AML-193 (cell line): ENCODE measurements at places on chromosomes 13 and 19.

DNA sequence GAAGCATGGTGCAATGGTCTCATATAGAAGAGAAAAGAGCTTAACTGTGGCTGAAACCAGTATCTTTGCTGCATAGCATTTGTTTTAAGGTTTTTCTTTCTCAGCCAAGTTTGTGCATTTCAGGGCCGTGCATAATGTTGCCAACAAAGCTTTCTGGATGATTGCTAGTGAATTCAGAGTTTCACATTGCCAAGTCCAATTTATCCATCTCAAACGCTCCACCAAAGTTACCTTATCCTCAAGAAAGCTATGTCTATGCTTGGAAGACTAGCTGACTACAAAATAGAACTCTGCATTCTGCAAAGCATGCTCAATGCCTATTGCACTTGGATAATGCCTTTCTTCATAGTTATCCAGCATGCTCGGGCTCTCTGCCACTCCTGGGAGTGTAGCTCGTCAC lies 535.8 kb upstream of the SGCG start:
- no peak for DNase-seq

DNA sequence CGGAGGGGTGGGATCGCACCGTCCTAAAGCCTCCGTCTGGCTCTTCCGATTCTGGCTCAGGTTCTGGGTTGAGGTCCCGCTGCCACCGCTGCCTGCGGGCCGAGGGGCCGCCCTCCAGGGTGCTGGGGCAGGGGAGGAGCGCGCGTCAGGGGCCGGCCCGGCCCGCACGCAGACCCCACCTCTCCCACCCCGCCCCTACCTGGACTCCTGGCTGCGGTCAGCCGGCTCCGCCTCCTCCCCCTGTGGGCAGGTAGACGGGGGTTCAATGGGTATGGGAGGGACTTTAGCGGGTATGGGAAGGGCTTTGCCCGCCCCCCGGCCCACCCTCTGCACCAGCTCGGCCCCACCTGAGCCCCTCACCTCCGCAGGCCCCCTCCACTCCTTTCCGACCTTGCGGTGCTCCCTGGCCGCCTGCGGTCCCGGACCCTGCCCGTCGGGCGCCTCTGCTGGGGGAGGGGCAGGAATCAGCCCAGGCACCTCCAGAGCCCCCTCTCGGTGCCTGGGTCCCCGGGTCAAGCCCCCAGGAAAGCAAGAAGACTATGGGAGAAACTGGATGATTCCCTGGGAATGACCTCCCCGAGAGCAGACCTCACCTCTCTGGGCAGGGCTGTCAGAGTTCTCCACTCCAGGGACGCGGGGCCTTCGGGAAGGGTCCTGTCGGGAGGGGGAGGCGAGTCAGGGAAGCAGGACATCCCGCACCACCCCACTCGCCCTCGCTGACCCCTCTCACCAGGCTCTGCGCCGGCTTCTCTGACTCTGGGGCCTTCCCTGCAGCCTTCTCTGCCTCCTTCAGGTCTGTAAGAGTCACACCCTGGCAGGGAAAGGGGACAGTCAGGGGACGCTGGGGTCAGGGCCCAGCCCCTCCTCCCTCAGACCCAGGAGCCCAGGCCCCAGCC lies 17.0 kb downstream of the EPS8L1 start:
- no peak for DNase-seq

GRCh38 chr13:90751026-90751425 lies 596.5 kb upstream of the MIR17HG start:
- DNase-seq: no peak

GRCh38 chr19:29491995-29492577 lies 33.7 kb upstream of the VSTM2B start:
- DNase-seq: no peak

- no peak for DNase-seq
Measured at GRCh38 chr13:37039896-37040295, 19.6 kb downstream of the SUPT20H start.

DNA sequence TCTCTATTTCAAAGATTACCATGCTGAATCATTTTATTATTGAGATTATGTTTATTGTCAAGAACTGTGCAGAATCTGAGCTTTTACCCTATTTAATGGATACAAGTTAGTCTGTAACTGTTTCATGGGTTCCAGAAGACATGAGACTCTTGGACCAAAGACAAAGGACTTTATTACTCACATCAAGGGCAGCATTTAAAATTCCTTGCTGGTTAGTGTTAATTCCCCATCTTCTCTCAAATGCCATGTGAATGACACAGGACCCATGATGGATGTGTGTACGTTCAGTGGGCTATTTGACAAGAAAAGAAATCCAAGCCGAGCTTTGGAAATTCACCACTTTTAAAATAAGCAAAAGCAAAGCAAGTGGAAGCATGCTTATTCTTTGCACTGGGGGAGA lies 139.9 kb downstream of the PCDH20 start:
- no peak for DNase-seq

DNA sequence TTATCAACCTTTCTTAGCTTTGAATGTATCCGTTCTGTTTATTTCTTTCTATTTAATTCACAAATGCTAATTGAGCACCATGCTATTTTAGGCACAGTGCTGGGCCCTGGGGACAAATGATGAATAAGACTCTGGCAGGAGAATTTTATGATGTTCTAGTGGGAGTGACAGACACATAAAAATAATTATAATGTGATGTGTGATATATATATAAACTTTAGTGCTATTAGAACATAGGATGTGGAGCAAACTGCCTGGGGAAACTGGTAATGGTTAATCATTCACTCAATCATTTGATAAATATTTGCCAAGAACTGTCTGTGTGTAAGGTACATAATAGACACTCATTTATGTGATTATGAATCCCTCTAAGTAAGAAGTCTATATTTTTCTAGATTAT lies 50.7 kb upstream of the FRY start:
- no peak for DNase-seq

DNA sequence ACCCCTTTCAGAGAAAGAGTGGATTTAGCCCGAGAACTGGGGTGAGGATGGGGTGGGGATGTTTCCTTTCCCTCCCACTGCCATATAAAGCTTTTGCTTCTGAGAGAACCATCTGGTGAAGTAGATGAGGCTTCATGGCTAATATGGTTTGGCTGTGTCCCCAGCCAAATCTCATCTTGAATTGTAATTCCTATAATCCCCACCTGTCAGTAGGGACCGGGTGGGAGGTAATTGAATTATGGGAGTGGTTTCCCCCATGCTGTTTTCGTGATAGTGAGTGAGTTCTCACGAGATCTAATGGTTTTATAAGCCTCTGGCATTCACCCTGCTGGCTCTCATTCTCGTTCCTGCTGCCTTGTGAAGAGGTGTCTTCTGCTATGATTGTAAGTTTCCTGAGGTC lies 270.9 kb downstream of the LMO7 start:
- DNase-seq: no peak

DNA sequence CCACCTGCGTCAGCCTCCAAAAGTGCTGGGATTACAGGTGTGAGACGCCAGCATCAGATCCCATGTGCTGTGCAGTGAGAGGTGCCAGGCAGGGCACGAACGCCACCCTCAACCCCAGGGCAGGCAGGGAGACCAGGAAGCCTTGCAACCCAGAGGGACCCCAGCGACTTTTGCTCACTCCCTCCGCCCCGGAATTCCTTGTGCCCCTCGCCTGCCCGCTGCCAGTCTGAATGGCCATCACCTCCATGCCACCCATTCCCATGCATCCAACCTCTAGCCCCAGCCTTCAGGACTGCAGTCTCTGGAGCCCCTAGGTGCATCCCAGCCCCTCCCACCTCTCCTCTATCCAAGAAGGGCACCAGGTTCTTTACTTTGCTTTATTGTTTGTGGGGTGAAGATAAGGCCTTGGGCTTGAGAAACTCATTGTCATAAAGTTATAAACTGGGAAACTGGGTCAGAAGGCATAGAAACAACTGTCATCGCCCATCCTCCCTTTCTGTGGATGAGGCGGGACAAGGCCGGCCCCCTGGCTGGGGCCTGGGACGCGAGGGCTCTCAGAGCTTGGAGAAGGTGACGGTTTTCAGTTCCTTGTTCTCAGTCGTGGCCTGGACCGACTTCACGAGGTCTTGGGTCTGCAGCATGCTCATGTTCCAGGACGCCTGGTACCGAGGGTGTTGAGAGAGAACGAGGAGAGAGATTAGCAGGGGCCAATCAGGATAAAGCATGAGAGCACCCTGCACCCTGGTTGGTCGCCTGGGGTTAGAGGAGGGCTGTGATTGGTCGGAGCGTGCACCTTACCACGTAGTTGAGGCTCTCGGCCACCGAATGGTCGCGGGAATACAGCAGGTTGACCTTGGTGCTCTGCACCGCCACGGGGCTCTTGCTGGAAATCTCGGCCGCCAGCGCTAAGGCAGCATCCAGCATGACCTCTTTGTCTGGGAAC lies 2.6 kb upstream of the LGALS4 start:
- DNase-seq: no peak

GRCh38 chr19:32367063-32367462 lies 21.7 kb downstream of the ZNF507 start:
- no peak for DNase-seq

GRCh38 chr13:32676242-32676641 lies 90.0 kb downstream of the PDS5B start:
- DNase-seq: no peak

DNA sequence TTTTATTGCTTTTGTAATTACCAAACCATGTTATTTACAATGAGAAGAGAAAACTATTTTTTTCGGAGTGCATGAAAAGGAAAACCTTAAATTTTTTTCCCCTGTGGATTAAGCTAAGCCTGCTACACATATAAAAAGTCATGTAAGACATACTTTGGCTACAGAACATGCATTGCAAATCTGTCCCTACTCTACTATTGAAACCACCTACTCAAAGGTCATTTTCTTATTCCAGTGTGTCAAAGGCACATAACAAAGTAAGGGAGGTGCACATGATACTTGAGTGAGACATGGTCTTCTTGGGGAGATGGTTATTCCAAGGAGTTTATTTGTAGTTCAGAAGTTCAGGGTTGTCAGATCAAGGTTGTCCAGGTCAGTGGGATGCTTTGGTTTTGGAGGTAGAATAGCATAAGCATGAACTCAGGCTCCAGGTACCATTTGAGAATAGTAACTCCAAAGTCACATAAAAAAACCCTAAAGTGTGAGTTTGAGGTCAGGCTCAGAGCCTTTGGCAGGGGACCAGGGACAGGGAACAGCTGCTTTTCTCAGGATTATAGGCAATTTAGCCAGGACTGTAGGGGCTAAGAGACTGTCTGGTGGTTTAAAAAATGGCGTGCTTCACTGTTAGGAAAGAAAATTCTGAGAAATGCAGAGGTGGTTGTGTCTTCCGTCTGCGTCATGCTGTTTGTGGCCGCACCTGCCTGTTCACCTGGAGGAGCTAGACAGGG lies 15.4 kb downstream of the FARP1 start:
- DNase-seq: no peak

GRCh38 chr13:113176280-113176679 lies 17.8 kb downstream of the PROZ start:
- DNase-seq: no peak

GRCh38 chr19:15216363-15216762 lies 15.6 kb upstream of the NOTCH3 start:
- DNase-seq: no peak

DNA sequence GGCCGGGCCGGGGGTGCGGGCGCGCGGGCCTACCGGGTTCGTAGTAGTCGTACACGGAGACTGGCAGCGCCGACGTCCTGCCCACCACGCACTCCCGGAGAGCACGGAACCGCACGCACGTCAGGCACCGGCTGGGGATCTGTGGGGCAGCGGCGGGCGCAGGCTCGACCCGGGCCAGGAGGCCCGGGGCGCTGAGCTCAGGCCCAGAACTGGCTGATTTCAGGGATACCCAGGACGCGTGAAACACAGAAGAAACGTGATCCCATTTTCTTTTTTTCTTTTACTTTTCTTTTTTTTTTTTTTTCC lies 9.0 kb downstream of the F2RL3 start:
- DNase-seq: no peak

DNA sequence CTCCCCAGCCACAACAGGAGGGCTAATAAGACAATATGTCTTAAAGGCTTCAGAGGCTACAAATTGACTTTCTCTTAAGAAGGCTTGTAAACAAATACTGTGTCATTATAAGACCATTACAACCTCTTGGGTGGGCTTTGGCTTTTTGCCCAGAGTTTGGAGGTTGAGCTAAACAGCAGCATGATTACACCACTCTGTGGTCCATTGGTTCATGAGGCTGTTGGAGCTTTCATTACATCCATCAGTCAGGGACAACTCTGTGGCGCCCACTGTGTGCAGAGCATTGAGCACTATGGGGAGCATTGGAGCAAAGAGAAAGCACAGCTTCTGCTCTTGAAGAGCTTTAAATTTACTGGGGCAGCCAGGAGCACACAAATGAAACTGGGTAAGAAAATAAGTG lies 75.9 kb downstream of the TNFSF11 start:
- no peak for DNase-seq

GRCh38 chr13:96958286-96958891 lies 35.9 kb downstream of the OXGR1 start:
- DNase-seq: peak; percentile 55

DNA sequence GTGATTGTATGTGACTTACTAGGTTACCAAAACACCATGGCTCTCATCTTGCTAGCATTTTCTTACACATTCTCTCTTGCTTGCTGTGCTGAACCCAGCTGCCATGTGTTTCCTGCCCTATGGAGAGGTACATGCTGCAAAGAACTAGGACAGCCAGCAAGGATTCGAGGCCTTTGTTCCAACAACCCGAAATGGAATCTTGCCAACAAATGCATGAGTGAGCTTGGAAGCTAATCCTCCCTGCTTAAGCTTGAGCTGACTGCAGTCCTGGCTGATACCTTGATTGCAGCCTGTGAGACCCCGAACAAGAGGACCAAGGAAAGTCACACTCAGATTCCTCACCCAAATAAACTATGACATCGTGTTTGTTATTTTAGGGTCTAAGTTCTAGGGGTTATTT lies 651.2 kb downstream of the SLITRK6 start:
- DNase-seq: no peak

DNA sequence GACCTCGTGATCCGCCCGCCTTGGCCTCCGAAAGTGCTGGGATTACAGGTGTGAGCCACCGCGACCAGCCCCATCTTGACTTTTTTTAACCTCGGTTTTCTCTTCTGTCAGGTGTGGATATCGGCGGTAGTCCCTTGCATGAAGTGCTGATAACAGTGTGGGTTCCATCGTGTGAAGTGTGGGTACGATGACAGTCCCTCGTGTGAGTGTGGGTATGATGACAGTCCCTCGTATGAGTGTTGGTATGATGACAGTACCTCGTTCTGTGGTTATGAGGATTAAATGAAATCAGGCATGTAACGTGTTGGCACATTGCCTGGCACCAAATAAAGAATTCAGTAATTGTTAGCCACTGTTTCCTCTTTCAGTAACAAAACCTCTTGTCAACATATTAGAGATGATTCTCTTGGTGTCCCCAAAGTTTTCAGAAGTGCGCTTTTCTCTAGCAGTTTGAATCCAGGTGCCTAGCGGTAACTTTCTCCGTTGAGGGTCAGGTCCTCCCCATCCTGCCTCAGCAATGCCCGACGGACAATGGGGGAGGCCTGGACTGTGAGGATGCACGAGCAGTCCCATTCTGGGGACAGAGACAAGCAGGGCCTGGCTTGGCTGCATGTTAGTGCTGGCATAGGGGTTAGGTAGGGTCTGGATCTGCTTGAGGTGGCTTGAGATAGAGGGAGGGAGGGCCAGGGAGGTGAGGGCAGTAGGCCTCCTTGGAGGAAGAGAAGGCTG lies 15.3 kb downstream of the GATAD2A start:
- peak; percentile 55 for DNase-seq

GRCh38 chr19:34482380-34483250 lies 1.1 kb downstream of the WTIP start:
- DNase-seq: no peak
